ENCODE measurements at places on chromosomes 16 and 17. TPM values are rescaled to one million over a fixed set of nuclear protein-coding genes. Genes with fewer than 3 reads are reported as not detected.

- no peak for DNase-seq
These were observed 15.4 kb downstream of the DHODH start for GRCh38 chr16:72023962-72024361.

DNA sequence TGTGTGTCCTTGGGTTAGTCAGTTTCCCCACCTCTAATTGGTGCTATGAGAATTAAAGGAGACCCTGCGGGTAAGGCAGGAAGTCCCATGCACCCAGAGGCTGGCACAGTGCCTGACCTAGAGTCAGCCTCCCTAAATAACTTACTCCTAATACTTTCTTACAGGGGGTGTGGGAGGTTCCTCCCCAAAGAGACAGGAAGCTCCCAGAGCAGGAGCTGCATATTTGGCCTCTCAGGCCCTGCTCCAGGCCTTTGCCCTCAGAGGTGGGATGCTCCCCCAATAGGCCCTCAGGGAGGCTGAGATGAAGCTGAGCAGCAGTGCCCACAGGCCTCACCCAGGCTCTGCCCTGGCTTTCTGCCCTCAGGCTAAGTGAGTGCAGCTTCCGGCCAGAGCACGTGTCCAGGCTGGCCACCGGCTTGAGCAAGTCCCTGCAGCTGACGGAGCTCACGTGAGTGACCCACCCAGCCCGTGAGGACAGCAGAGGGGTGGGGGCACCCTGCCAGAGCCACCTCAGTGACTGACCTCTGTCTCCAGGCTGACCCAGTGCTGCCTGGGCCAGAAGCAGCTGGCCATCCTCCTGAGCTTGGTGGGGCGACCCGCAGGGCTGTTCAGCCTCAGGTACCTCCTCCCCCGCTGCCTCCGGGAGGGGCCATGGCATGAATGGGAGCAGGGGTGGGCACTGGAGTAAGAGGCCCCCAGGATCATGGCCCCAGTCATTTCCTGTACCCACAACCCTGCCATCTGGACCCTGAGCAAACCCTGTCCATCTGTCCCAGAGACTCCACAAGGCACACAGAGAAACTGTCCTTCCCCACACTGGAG, 31.1 kb upstream of the CPNE2 start:
- DNase-seq = peak; percentile 80

DNA sequence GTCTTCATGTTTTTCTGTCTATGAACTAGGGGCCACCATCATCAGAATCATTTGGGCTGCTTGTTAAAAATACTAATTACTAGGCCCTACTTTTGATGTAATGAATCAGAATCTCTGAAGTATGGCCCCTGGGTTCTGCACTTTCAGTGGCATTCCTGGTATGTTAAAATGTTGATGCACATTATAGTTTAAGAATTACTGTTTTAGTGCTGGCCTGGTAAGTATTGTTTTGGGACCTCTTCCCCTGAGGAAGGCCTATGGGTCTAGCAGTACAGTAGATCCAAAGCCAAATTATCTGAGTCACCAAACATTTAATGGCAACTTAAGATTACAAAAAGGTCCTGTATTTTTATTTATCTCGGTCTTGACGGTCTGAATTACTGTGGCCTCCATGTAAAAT, 58.8 kb downstream of the AP2B1 start:
- no peak for DNase-seq

DNA sequence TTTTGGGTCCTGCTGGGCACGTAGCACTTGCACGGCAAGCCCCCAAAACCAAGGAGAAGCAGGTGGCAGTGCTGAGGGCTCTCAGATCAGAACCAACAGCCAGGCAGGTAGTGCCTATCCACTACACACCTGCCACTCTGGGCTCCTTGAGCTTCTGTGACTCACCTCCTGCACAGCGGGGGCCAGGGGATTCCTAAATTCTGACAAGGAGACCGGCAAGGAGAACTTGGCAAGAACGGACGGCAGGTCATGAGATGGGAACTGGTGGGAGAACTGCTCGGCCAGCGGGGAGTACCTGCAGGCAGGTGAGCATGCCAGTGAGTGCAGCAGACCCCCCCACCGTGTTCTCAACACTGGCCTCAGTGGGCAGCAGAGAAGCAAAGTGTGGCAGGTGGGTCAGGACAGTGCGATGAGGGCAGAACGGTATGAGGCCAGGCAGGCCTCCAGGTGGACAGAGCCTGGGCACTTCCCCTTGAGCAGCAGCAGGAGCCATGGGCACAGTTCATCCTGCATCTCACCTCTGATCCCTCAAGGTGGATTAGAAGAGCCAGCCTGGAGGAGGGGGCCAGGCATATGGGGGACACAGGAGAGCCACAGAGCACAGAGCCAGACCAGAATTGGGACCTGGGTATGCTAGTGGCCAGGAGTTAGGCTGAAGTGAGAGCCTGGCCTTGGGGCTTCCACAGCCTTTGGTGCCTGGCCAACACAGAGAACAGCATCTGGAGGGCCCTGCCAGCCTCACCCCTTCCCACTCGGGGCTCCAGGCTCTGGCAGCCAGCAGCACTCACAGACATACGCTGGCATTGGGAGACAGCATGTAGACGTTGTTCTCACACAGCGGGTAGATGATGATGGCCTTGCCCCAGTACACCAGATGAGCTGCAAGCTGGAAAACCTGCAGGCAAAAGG, 14.7 kb downstream of the MPG start:
- DNase-seq = peak; percentile 44

Gene MARVELD3
- not detected for total RNA-seq

Gene MYO15A
- total RNA-seq = 0.67 TPM

- DNase-seq = no peak
These were observed 25.8 kb upstream of the GINS3 start for GRCh38 chr16:58366247-58367031.

DNA sequence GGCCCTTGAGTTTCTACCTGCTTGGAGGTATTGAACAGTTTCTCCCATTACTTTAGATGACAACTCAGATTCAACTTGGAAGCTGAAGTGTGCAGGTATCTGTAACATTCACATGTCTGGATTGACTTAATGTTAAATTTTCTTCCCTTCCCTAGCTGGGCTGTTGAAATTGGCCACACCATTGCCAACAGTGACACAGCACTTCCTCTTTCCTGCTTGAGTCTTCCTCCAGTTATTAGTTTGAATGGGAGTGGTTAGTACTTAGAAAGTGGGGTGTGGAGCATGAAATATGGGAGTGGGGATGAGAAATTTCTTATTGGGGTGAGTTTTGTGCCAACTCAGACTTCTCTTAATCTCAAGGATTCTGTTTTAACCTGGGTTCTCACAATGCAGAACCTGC, 454.9 kb downstream of the KCNJ2 start:
- DNase-seq = no peak

Gene RDM1
- total RNA-seq = not detected

GRCh38 chr17:18224387-18225120, 881 bp upstream of the LLGL1 start:
- DNase-seq = peak; percentile 60

Data from right cardiac atrium (tissue), 5 donors.